PC-9 (cell line): ENCODE measurements at places on chromosomes 5 and 9. TPM values are rescaled to one million over a fixed set of nuclear protein-coding genes. Genes with fewer than 3 reads are reported as not detected.
A peak's percentile ranks its signal among the peaks of the same experiment; 100 is the strongest.

DNA sequence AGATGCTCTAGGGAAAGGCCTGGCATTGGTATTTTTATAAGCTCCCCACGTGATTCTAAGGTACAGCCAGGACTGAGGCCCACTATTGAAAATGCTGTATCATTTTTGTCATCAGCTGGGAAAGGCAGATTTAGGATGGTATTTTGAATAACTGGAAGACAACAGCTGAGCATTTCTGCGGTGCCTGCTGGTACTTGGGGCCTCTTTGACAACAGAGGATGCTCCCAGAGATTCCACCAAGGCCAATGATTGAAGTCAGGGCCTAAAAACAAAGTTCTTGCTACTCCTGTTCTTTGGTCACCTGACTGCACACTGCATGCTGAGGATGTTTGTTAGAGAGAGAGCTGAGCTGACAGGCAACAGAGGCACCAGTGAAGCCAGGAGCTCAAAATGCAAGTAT is 8.1 kb downstream of the FBLL1 start:
- no peak for DNase-seq
- no peak overlapping the region for H3K4me3 ChIP-seq
- H3K27me3 ChIP-seq: 0 out of 2 replicates have a peak, but pooled peaks cover 4% of the 10 kb centered on the region
- no peaks in the 10 kb centered on the region for H3K4me1 ChIP-seq

- H3K4me3 ChIP-seq: no peak overlapping the region
- peaks cover 94% of the 10 kb centered on the region for H3K27me3 ChIP-seq
- no peak for DNase-seq
- H3K36me3 ChIP-seq: no peaks in the 10 kb centered on the region
- H3K4me1 ChIP-seq: no peaks in the 10 kb centered on the region
Observed at GRCh38 chr9:134491856-134492255, 149.7 kb upstream of the COL5A1 start.

- DNase-seq: peak; percentile 77
- peaks cover 20% of the 10 kb centered on the region for H3K4me1 ChIP-seq
- no peak overlapping the region for H3K4me3 ChIP-seq
- no peaks in the 10 kb centered on the region for H3K27me3 ChIP-seq
Observed at GRCh38 chr9:120935383-120935857, 8.8 kb upstream of the TRAF1 start.

DNA sequence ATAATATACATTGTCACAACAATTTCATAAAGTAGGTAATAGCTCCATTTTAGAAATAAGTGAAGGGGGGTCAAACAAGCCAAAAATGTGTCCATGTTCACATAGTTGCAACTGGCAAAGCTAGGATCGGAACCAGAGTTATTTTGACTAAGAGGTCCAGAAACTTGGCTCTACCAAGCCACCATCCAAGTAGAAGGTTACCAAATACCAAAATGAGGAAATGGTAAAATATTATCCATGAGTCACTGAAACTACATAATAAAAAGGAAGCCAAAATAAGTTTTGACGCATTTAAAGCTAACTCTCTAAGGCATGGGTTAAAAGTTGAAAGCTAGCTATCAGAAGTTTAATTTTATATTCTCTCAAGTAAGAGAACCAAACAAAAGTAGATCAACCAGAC is 886.9 kb upstream of the DMAC1 start:
- no peak for DNase-seq
- H3K4me3 ChIP-seq: no peak overlapping the region
- H3K27ac ChIP-seq: no peak overlapping the region
- no peaks in the 10 kb centered on the region for H3K27me3 ChIP-seq

- peaks cover 3% of the 10 kb centered on the region; the same call in 1 of the 2 replicates for H3K4me1 ChIP-seq
- 0 out of 2 replicates have a peak, but pooled peaks cover 7% of the 10 kb centered on the region for H3K36me3 ChIP-seq
- H3K27me3 ChIP-seq: no peaks in the 10 kb centered on the region
- DNase-seq: no peak
Observed at GRCh38 chr5:112914584-112914983, 7.4 kb downstream of the REEP5 start.

- H3K36me3 ChIP-seq: no peaks in the 10 kb centered on the region
- H3K27ac ChIP-seq: no peak overlapping the region
- H3K4me3 ChIP-seq: no peak overlapping the region
- H3K4me1 ChIP-seq: no peaks in the 10 kb centered on the region
- DNase-seq: no peak
Observed at GRCh38 chr9:77738932-77739331, 90.8 kb upstream of the GNA14 start.

DNA sequence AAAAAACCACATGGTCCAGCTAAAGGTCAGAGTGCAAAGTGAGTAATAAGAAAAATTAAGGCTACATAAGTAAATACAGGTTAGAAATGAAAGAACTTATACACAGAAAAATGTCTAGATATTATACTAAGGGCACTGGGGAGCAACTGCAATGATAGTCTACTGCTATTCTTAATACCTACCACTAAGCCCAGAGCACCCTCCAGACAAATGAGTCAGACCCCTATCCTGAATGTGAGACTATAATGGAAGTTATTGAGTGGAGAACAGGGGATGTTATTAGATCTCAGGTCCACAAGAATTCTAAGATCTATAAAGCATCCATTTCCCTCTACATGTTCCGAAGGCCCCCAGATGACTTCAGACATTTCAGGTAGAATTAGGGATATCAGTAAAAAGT is 438.3 kb downstream of the PRELID2 start:
- no peaks in the 10 kb centered on the region for H3K36me3 ChIP-seq
- H3K4me1 ChIP-seq: no peaks in the 10 kb centered on the region
- H3K27me3 ChIP-seq: no peaks in the 10 kb centered on the region
- H3K4me3 ChIP-seq: no peak overlapping the region

GRCh38 chr5:143679777-143680176 is 132.2 kb upstream of the HMHB1 start:
- no peak overlapping the region for H3K27ac ChIP-seq
- no peaks in the 10 kb centered on the region for H3K36me3 ChIP-seq
- H3K27me3 ChIP-seq: no peaks in the 10 kb centered on the region
- DNase-seq: peak; percentile 54
- H3K4me3 ChIP-seq: no peak overlapping the region

- no peak overlapping the region for H3K4me3 ChIP-seq
- H3K36me3 ChIP-seq: no peaks in the 10 kb centered on the region
- no peaks in the 10 kb centered on the region for H3K27me3 ChIP-seq
- H3K4me1 ChIP-seq: no peaks in the 10 kb centered on the region
Observed at GRCh38 chr5:67495072-67495471, 298.5 kb upstream of the CD180 start.

- DNase-seq: no peak
- no peaks in the 10 kb centered on the region for H3K4me1 ChIP-seq
- no peak overlapping the region for H3K4me3 ChIP-seq
- H3K27ac ChIP-seq: no peak overlapping the region
Observed at GRCh38 chr5:118923295-118924005, 64.9 kb downstream of the DTWD2 start.

GRCh38 chr9:97632248-97632984 is 752 bp downstream of the TSTD2 start:
- no peaks in the 10 kb centered on the region for H3K36me3 ChIP-seq
- H3K4me3 ChIP-seq: peak overlapping the region; percentile 95
- H3K4me1 ChIP-seq: peaks cover 38% of the 10 kb centered on the region
- peak; percentile 53 for DNase-seq

- H3K36me3 ChIP-seq: no peaks in the 10 kb centered on the region
- H3K27me3 ChIP-seq: no peaks in the 10 kb centered on the region
- DNase-seq: no peak
- H3K27ac ChIP-seq: no peak overlapping the region
- H3K4me3 ChIP-seq: no peak overlapping the region
Observed at GRCh38 chr5:60350794-60351193, 349.2 kb downstream of the DEPDC1B start.

DNA sequence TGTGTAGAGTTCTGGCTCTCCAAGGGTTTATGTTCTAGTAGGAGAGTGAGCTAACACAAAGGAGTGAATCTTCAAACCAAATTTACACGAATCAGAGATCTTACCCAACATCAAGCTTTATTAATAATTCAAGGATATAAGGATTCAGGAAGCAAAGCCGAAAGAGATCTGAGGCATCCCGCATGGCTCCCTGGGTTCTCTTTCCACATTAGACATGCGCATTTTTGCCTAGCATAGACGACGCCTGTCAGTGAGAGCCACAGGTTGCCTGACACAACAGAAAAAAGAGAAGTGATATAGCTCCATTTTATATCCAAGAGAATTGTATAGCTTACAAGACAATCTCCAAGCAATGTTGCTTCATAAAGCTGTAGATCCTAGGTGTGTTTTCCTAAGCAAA is 52.6 kb downstream of the ESM1 start:
- no peaks in the 10 kb centered on the region for H3K4me1 ChIP-seq
- H3K4me3 ChIP-seq: no peak overlapping the region
- H3K27ac ChIP-seq: no peak overlapping the region
- no peaks in the 10 kb centered on the region for H3K36me3 ChIP-seq

- no peak overlapping the region for H3K4me3 ChIP-seq
Observed at GRCh38 chr5:65142511-65143011, 339.2 kb downstream of the ADAMTS6 start.

DNA sequence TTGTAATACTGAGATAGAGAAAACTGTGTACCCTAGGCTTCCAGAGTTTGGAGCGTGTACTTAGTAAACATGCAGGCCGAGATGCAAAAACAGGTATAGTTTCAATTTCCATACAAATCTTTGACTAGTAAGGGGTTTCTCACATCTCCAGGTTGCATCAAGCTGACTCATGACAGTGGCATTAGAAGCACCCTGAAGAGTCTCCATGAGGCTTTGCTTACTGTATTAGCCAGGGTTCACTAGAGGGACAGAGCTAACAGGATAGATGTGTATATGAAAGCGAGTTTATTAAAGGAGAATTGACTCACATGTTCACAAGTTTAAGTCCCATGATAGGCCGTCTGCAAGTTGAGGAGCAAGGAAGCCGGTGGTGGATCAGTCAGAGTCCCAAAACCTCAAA is 275.3 kb upstream of the CDH6 start:
- H3K36me3 ChIP-seq: no peaks in the 10 kb centered on the region
- no peak overlapping the region for H3K27ac ChIP-seq
- H3K27me3 ChIP-seq: no peaks in the 10 kb centered on the region
- no peaks in the 10 kb centered on the region for H3K4me1 ChIP-seq

DNA sequence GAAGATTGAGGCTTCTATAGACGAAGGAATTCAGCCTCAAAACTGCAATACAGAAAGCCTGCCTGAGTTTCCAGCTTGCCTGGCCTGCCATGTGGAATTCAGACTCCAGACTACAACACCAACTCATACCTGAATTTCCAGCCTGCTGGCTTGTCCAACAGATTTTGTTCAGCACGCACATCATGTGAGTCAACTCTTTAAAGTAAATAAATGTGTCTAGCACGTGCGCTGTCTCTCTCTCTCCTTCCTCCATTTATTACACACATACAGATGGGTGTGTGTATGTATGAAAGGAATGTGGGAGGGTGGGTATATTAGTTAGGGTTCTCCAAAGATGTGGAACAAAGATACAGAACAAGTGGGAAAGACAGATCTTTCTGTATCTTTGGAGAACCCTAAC is 82.4 kb upstream of the TAS2R1 start:
- H3K4me1 ChIP-seq: peaks cover 14% of the 10 kb centered on the region
- no peaks in the 10 kb centered on the region for H3K36me3 ChIP-seq
- no peak for DNase-seq
- no peak overlapping the region for H3K4me3 ChIP-seq

DNA sequence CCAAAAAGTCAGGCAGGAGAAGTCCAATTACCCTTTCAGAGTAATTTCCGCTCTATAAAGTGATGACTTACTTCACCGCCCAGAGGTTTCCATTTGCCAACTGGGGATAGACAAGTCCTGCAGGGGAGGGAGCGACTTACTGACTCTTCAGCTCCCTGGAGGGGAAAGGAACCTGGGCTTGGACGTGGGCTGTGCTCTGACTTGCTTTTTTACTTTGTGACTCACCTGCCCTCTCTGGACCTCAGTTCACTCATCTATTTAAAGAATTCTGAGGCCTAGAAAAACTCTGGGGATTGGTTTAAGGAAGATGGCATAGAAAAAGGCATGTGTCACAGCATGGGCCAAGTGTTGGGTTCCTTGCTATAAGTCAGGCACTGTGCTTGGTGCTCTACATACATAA is 180.4 kb upstream of the TRIM32 start:
- no peaks in the 10 kb centered on the region for H3K4me1 ChIP-seq
- no peak for DNase-seq
- H3K4me3 ChIP-seq: no peak overlapping the region
- H3K27ac ChIP-seq: no peak overlapping the region
- H3K36me3 ChIP-seq: no peaks in the 10 kb centered on the region
- no peaks in the 10 kb centered on the region for H3K27me3 ChIP-seq

DNA sequence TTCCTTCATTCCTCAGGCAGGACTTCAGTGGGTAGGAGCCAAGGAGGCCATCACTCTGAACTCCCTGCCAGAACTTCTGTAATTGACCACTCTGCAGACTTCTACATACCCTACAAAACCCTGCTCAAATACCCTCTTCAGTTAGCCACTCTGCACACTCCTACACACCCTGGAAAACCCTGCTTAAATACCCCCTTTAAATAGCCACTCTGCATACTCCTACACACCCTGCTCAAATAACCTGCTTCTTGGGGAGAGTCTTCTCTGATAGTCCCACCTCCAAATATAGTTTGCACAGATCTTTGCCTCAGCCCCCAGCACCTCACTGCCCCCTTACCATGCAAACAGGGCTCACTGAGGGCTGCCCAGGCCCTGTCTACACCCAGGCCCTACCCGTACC is 18.6 kb upstream of the CARD19 start:
- H3K27ac ChIP-seq: no peak overlapping the region
- H3K27me3 ChIP-seq: no peaks in the 10 kb centered on the region

- H3K27me3 ChIP-seq: no peaks in the 10 kb centered on the region
- H3K27ac ChIP-seq: peak overlapping the region; percentile 47
- H3K4me1 ChIP-seq: peaks cover 33% of the 10 kb centered on the region
- peak overlapping the region; percentile 69 for H3K4me3 ChIP-seq
- no peaks in the 10 kb centered on the region for H3K36me3 ChIP-seq
Observed at GRCh38 chr9:134328341-134328840, 2.1 kb downstream of the RXRA start.

- peaks cover 26% of the 10 kb centered on the region; the same call in 1 of the 2 replicates for H3K36me3 ChIP-seq
- no peak for DNase-seq
- no peak overlapping the region for H3K27ac ChIP-seq
- H3K4me3 ChIP-seq: no peak overlapping the region
- H3K4me1 ChIP-seq: peaks cover 6% of the 10 kb centered on the region
Observed at GRCh38 chr9:91354881-91355280, 6.8 kb downstream of the AUH start.

TAF11L6 gene
- not detected in 2 replicates for total RNA-seq

PCDHGB3 gene
- total RNA-seq: not detected in 2 replicates

SARDH gene
- total RNA-seq: 9.9 and 11.3 TPM in 2 replicates

GFPT2 gene
- total RNA-seq: 22.5 and 24.4 TPM in 2 replicates

FBN2 gene
- total RNA-seq: 0.08 and 0.22 TPM in 2 replicates

ELOVL7 gene
- 17.2 and 24.3 TPM in 2 replicates for total RNA-seq

ADRB2 gene
- 2.8 and 3.1 TPM in 2 replicates for total RNA-seq

STRBP gene
- 34.5 and 39.9 TPM in 2 replicates for total RNA-seq

DAB2IP gene
- 46.7 and 59.9 TPM in 2 replicates for total RNA-seq

ZBED3 gene
- total RNA-seq: 6.1 and 12.3 TPM in 2 replicates

GCNT4 gene
- 1.1 and 1.4 TPM in 2 replicates for total RNA-seq

GPR21 gene
- total RNA-seq: 1.6 and 3.7 TPM in 2 replicates

SPINK7 gene
- total RNA-seq: not detected in 2 replicates

SLC38A9 gene
- total RNA-seq: 26.6 and 26.9 TPM in 2 replicates
